Stimulated activated CD4-positive, alpha-beta T cell treated with anti-CD3 and anti-CD28 coated beads, Interleukin-4, amount 100 ng/mL, for 4 hours (primary cell): ENCODE measurements at places on chromosomes 3 and 15.
A peak's percentile ranks its signal among the peaks of the same experiment; 100 is the strongest.

GRCh38 chr15:77549576-77550288 is 83.0 kb downstream of the LINGO1 start:
- no peak for DNase-seq

DNA sequence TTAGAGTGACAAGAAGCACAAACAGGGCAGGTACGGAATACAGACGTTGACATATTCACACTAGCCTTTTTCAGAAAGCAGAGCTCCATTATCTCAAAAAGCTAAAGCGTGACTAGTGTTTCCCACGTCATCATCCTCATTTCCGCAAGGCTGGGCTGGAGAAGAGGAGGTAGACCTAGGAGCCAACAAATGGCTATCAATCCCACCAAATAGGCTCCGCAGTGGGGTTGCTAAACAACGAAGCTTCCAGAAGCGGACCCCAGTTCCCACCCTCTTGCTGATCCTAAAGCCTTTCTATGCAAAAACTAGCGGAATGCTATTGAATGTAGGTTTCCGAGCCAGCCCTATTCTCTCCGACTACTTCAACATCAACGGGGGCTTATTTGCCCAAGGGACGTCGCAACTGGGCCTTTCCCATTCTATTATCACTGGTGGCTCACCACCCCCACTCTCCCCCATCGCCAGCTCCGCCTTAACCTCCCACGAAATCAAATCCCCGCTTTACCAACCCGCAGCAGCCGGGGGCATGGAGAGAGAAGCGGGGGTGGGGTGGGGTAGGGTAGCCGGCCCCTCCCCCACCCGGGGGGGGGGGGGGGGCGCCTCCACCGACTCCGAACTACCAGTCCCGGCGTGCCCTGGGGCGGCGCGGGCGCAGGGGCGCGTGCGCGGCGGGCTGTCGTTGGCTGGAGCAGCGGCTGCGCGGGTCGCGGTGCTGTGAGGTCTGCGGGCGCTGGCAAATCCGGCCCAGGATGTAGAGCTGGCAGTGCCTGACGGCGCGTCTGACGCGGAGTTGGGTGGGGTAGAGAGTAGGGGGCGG is at the start of gene MORF4L1:
Gene MORF4L1, plus strand, starts transcription at position 736 of the 817 bp plus-strand sequence. CDS start 128 bp downstream, outside the sequence.
- peak; percentile 97 for DNase-seq

DNA sequence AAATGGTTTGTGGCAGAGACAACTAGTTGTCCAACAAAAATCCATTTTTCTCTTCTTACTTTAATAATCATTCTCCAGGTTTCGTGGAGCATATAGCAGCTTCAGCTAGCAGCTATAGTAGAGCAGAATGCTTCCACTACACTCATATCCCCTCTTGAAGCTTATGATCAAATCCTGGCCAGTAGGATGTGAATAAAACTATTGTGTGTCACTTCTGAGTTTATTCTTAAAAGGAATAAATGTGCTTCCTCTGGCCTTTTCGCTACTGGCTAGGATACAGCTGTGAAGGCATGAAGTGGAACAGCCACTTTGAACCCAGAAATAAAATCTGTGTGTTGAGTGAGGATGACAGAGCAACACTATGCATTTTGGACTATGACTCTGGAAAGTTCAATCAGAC is 7.8 kb upstream of the CPOX start:
- DNase-seq, result no peak

DNA sequence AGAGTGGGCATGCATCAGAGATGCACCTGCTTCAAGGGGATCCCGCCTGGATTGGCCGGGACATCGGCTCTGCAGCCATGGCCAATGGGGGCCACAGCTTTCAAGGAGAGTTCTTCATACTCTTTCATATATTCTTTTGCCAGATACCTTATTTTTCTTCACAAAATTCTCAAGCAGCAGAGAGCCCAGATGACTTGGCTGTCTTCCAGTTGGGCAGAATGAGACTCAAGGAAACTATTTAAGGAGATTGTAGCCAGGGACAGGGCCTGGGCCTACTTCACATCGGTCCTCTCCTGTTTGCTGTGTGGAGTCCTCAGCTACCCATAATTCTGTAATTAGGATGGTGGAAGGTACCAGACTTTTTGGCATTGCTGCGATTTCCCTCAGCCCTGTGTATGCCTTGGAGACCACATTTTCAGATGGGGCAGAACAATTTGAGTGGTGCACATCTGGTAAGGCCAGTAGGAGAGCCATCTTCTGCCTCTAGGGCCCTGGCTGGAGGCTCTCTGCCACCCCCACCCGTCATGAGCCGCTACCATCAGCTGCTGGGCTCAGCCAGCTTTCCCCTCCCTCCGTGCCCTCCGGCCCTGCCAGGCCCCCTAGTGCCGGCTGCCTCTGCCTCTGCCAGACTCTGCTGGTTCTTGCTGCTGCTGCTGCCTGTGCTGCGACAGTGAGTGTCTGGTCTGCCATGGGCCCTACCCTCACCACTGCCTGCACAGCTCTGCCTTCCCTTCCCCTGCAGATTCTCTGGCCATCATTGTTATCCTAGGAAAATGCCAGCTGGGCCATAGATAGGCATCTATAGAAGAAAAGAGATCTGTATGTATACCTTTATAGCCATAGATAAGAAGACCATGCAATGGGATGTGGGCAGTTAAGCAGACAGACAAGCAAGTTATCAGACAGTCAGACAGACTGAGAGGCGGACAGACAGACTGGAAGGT is 6.7 kb downstream of the PLIN1 start:
- no peak for DNase-seq

GRCh38 chr15:98703126-98703685 is 54.9 kb downstream of the IGF1R start:
- DNase-seq, result no peak

DNA sequence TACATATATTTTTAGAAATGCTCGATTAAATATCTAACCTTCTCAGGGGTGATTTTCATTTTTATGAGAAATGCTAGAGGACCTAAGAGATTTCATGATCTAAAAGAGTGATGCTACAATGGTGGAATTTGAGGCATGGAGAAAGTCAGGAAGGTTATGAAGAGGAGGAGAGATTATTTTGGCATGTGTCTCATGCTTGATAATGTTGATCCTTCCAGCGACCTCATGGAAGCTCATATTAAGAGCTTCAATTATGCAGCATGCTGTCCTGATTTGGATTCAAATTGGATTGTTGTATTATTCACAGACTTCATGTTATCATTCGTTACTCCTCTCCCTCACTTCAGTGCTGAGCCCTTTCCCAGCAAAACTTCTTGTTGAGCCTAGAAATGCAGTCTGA is 112.5 kb downstream of the RAP2B start:
- DNase-seq, result no peak

- no peak for DNase-seq
Observed at GRCh38 chr3:156727519-156728205, 53.3 kb downstream of the TIPARP start.

- DNase-seq, result no peak
Observed at GRCh38 chr3:15660055-15660935, 58.8 kb downstream of the BTD start.

GRCh38 chr3:38125305-38126120 is 11.4 kb downstream of the ACAA1 start:
- DNase-seq, result no peak

DNA sequence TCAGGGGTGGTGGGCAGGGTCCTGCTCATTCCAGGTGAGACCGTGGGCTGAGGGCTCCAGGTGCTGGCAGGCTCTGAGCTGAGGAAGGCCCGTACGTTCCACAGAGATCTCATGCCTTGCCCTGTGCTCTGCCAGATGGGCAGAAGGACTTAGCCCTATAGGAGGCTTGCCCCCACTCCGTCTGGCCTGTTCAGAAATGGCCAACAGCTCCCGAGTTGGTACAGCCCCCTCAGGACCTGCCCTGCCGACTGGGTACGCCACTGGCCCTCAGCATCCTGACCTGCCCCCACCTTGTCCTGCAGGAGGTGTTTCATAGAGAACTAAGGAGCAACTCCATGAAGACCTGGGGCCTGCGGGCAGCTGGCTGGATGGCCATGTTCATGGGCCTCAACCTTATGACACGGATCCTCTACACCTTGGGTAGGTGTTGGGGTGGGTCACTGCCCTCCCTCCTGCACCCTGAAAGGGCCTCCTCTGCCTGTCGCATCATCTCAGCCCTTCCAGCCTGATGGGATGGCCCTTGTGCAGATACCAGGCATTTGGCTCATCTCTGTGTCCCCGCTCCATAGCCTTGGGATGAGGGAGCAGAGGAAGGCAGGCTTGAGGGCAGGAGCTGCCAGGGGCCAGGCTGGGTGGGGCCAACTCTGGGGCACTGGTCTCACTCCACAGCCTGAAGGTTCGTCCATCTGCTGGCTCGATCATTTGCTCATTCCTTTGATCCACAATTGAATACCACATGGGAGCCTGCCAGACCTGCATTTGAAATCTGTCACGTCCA is 14.2 kb downstream of the TMEM43 start:
- no peak for DNase-seq

- no peak for DNase-seq
Observed at GRCh38 chr15:53746101-53746500, 13.4 kb downstream of the WDR72 start.

GRCh38 chr15:40314723-40315276 is 7.1 kb upstream of the PLCB2 start:
- DNase-seq, result no peak

DNA sequence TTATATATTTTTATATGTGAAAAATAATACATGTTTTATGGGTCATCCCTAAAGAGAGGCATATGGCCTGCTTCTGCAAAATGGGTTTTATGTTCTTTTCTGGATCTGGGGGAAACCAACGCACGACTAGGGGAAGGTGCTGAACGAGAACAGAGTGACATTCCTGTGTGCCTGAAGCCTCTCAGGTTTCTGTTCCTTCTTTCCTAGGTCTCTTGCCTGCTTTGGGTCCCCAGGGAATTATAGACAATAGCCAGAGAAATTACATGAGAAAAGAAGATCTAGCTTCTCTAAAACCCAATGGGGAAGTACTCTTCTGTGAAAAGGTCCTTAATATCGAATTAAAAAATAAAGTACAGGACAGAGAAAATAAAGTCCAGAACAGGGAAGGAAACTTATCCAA is 66.5 kb downstream of the IGSF11 start:
- DNase-seq, result no peak

DNA sequence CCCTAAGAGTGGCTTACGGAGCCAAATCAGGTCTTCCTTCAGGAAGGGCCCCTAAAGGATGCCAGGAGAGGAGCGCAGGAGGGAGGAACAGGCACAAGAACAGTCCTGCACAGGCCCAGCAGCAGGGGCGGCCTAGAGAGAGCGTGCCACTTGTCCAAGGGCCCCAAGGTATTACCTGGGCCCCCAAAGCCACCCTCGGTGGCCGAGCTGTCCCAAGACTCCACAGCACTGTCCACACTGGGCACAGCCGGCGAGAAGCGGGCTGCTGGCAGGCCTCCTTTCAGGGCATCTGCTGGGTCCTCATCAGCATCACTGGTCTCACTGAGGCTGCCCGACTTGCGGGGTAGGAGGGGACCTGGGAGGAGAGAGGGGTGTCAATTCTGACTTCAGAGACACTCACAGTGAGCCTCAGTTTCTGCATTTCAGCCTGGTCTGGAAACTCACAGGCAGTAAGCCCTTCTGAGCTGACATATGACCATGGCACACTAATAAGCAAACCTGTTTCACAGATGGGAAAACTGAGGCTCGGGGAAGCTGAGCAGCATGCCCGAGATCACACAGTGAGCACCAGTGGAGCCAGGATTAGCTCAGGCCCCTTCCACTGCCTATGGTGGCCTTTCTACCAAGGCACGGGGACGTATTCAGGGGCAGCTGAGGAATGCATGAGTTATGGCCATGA is 33.4 kb downstream of the GRIP2 start:
- no peak for DNase-seq

- no peak for DNase-seq
Observed at GRCh38 chr3:188518416-188518815, 364.5 kb downstream of the LPP start.

- DNase-seq, result no peak
Observed at GRCh38 chr3:11086856-11087255, 67.4 kb upstream of the HRH1 start.

GRCh38 chr3:160417311-160417710 is 17.9 kb downstream of the SMC4 start:
- no peak for DNase-seq

DNA sequence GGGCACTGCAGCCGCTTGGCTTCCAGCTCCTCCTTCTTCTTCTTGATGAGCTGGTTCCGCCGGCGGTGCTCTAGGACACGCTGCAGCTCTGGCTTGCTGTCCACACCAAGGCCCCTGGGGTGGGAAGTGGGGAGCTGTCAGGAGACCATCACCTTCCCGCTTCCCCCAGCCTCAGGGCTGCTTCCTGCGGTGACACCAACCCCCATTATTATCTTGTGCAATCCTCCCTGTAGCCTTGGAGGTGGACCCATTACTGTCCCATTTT is 10.0 kb downstream of the FAM107A start:
- DNase-seq, result no peak
